Effector memory CD8-positive, alpha-beta T cell (primary cell): ENCODE measurements at places on chromosomes 11 and 22.

GRCh38 chr22:26665813-26666231, 8.4 kb downstream of the MIAT start:
- H3K27ac ChIP-seq = peak overlapping the region; percentile 93
- no peaks in the 10 kb centered on the region for H3K27me3 ChIP-seq
- H3K4me3 ChIP-seq = no peak overlapping the region

DNA sequence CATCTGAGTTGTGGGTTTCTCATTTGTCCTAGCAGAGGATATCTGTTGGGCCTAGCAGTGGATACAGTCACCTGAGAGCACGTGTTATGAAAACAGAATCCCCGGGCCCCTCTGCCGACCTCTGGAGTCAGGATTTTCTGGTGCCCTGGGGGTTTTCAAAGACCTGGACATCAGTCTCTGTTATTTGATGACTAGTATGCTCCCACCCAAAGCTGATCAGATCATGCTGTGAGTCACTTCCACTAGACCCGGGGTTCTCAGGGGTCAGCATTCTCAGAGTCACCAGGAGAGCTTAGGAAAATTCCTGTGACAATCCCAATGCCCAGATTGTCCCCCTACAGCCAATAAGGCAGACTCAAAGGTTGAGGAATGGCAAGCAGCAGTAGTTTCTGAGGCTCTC, 38.7 kb downstream of the KCNJ1 start:
- no peaks in the 10 kb centered on the region for H3K36me3 ChIP-seq
- H3K4me3 ChIP-seq = no peak overlapping the region
- peak overlapping the region; percentile 93 for H3K27ac ChIP-seq
- peaks cover 22% of the 10 kb centered on the region for H3K4me1 ChIP-seq
- no peak for DNase-seq

DNA sequence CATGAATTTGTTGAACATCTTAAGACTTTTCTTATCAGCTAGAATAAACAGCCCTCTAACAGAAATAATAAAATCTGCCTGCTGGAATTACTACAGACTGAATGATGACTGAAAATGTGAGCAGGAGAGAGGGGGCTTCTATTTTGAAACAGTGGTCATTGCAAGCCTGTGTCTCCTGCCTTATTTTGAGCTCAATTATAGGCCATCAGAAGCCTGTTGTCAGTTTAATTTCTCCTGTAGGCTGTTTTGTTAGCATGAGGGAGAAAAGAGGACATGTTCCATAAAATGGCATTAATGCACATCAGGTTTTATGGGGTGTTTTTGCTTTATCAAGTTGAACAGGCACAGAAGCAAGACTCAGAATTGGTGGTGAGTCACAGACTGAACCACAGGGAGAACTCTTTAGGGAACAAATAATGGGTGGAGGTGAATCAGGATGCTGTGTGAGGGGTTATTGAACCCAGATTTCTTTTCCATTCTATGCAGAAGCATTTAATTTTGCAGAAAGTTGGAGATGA, 129.1 kb downstream of the PARVA start:
- peaks cover 12% of the 10 kb centered on the region for H3K27me3 ChIP-seq
- no peak overlapping the region for H3K4me3 ChIP-seq
- no peak overlapping the region for H3K27ac ChIP-seq
- DNase-seq = no peak

GRCh38 chr11:36282926-36283325, 6.3 kb downstream of the COMMD9 start:
- no peaks in the 10 kb centered on the region for H3K27me3 ChIP-seq
- no peak overlapping the region for H3K4me3 ChIP-seq
- peaks cover 5% of the 10 kb centered on the region for H3K4me1 ChIP-seq
- peaks cover 21% of the 10 kb centered on the region for H3K36me3 ChIP-seq
- H3K27ac ChIP-seq = no peak overlapping the region

GRCh38 chr11:122149202-122149601, 33.2 kb upstream of the BLID start:
- no peaks in the 10 kb centered on the region for H3K36me3 ChIP-seq
- DNase-seq = no peak
- H3K4me1 ChIP-seq = no peaks in the 10 kb centered on the region
- H3K27me3 ChIP-seq = no peaks in the 10 kb centered on the region

DNA sequence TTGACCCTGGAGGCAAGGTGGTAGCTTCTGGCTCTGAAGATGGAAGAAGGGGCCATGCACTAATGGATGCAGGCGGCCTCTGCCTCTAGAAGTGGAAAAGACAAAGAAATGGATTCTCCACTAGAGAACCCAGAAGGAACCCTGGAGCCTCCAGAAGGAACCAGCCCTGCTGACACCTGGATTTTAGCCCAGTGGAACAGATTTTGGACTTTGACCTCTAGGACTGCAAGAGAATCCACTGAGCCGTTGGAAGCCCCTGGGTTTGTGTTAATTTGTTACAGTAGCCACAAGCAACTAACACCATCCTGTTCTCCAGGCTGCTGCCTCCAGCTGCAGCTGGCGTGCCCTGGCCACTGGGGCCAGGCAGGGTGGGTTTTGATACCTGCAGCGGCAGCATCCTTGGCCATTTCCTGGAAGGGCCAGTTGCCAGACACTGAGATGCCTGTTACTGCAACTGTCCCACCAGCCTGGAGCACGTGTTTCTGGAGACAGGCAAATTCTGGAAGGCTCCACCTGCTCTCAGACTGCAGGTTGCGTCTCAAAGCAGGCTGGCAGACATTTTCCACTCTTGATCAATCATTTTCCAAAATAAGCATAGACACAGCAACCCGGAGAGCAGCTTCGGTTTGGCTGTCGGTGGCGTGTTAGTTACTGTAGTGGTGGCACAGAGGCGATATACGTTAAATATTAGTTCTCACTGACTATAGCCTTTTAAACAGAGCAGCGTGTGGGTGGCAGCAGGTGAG, 76.8 kb upstream of the PARVG start:
- H3K27ac ChIP-seq = no peak overlapping the region
- H3K27me3 ChIP-seq = no peaks in the 10 kb centered on the region
- H3K4me3 ChIP-seq = no peak overlapping the region
- DNase-seq = no peak
- peaks cover 4% of the 10 kb centered on the region for H3K36me3 ChIP-seq

DNA sequence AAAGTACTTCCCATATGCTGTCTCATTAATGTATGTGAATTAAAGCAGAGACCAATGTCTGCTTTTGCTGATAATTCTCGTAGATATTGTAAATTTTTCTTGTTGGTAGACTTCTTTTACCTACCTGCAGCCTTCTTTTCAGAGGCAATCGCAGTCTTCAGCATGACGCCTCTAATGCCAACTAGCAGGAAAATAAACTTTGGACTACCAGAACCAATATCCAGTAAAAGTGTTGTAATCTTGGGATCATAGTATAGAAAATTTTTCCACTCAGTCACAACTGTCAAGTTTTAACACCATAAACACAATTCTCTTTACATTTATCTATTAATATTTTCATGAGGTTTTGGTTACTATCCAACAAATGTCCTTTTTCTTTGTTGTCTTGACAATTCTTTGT, 2.3 kb downstream of the DEPDC7 start:
- H3K27me3 ChIP-seq = peaks cover 36% of the 10 kb centered on the region
- H3K4me3 ChIP-seq = no peak overlapping the region
- DNase-seq = no peak
- peaks cover 6% of the 10 kb centered on the region for H3K4me1 ChIP-seq

DNA sequence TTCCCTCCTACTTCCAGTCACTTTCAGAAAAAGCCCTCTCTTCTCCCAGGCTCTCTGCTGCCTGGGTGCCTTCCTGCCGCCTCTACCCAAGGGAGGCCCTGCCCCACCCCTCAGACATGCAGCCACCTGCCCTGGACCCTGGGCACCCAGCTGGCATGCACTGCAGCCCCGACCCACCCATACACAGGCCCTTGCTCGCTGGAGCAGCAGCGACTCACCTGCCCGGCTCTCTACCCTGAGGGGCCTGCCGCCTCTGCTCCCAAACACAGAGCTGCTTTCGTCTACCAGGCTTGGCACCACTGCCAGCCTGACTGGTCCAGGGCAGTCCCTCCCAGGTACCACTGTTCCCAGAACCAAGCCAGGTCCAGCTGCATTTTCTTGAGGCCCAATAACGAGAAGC, 1.2 kb upstream of the TSSK2 start:
- H3K36me3 ChIP-seq = peaks cover 31% of the 10 kb centered on the region
- H3K27ac ChIP-seq = no peak overlapping the region
- H3K4me3 ChIP-seq = no peak overlapping the region
- H3K27me3 ChIP-seq = no peaks in the 10 kb centered on the region
- no peak for DNase-seq

DNA sequence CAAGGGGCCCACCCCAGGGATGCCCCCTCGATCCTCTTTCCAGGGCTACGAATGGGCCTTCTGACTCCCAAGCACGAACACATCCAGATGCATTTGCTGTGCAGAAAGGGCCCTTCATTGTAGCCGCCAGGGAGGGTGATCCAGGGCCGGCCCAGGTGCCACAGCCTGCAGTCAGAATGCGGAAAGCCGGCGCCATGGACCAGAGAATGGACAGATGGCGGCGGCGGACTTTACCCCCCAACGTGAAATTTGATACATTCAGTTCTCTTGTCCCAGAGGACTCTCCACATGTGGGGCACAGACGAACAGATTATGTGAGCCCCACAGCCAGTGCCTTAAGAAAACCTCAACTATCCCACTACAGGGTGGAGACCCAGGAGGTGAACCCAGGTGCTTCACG, 87.2 kb downstream of the KIAA1671 start:
- H3K4me3 ChIP-seq = no peak overlapping the region
- H3K36me3 ChIP-seq = no peaks in the 10 kb centered on the region
- peaks cover 19% of the 10 kb centered on the region for H3K27me3 ChIP-seq
- H3K4me1 ChIP-seq = no peaks in the 10 kb centered on the region
- H3K27ac ChIP-seq = no peak overlapping the region

DNA sequence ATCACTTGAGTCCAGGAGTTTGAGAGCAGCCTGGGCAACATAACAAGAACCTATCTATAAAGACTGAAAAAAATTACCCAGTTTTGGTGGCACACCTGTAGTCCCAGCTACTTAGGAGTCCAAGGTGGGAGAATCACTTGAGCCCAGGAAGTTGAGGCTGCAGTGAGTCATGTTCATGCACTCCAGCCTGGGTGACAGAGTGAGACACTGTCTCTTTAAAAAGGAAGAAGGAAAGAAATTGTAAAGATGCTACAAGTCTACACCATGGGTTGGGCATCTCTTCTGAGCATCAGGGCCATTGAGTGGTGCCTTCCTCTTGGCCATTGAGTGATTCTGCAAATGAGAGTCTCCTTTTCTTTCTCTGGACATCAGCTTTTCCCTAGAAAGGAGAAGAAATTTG, 15.7 kb upstream of the MTMR3 start:
- peaks cover 14% of the 10 kb centered on the region for H3K27me3 ChIP-seq
- H3K4me3 ChIP-seq = no peak overlapping the region
- DNase-seq = no peak

DNA sequence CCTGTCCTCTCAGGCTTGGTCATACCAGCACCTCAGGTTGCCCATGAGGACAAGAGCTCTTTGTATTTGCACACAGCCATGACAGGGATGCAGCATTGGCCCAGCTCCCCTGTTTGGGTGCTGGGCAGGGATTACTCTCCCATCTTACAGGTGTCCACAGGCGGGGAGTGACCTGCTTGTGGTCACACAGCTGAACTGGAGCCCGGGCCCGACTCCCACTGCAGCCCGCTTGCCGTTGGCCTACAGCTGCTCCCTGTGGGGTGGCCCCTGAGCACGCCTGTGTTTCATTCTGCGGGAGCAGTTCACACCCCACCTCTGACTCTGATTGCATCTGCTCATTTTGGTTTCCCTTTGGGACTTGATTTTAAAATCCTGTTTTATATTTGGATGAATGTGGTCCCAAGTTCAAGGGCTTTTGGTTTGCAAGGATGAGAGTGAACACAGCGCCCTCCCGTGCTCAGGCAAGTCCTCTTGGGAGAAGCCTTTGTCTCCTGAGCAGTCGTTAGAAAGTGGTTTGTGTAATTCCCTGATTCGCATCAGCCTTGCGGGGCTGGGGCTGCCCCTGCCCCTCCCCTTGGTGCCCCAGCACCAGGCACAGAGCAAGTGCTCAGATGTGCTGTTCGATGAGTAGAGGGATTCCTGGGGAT, 9.3 kb downstream of the PICK1 start:
- no peak for DNase-seq
- H3K4me3 ChIP-seq = no peak overlapping the region
- H3K36me3 ChIP-seq = peaks cover 41% of the 10 kb centered on the region
- no peak overlapping the region for H3K27ac ChIP-seq
- no peaks in the 10 kb centered on the region for H3K27me3 ChIP-seq

DNA sequence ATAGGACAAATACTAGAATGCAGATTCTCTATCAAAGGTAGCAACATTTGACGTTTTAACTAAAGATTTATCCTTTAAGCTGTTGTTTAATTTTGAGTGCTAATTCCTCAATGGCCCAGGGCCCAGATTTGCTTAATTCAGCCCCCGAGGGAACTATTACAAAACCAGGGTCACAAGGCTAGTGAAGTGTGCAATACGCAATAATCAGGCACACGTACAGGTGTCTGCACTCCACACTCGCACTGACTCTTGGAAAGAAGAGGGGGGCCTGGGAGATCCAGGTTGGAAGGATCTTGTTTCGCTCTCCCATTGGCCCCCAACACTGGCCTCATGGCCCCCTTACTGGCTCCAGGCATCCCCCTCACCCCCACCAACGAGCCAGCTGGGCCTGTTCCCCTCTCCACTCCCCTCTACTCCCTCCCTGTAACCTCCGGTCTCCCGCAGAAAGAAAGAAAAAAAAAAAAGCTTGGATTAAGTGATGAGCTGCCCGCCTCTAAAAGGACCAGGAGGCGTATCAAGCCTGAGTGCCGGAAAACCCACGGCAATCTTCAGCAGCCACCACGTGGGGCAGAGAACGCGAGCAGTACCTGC, 2.2 kb upstream of the KIRREL3 start:
- peaks cover 38% of the 10 kb centered on the region for H3K27me3 ChIP-seq
- H3K36me3 ChIP-seq = no peaks in the 10 kb centered on the region
- DNase-seq = no peak

DNA sequence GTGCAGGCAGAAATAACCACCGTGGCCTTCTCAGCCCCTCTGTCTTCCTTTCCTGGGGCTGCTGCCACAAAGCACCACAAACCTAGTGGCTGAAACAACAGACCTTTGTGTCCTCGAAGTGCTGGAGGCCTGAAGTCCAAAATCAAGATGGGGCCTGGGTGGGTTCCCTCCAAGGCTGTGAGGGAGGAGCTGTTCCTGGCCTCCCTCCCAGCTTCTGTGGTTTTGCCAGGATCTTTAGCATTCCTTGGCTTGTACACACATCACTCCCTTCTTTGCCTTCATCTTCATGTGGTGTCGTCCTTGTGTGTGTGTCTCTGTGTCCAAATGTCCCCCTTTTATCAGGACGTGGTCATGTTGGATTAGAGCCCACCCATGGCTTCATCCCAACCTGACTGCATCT, 29.0 kb upstream of the PARVG start:
- H3K27ac ChIP-seq = no peak overlapping the region
- no peaks in the 10 kb centered on the region for H3K27me3 ChIP-seq

DNA sequence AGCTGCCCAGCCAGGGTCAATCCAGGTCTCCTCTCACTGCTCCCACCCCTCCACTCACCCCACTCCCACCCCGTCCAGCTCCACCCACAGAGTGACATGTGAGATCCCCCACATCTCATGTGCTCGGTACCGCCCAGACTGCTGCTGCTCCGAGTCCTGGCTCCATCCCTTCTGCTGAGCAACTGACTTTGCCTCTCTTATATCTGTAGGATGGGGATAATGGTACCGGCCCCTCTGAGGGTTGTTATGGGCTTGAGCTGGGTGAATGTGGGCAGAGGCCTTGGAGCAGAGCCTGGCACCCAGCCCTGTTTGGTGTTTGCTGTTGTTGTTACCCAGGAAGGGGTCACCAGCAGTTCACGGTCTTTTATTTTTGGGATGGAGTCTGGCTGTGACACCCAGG, 77.0 kb downstream of the ST3GAL4 start:
- no peaks in the 10 kb centered on the region for H3K4me1 ChIP-seq
- no peak overlapping the region for H3K4me3 ChIP-seq
- DNase-seq = no peak

- H3K27ac ChIP-seq = no peak overlapping the region
- DNase-seq = no peak
- H3K4me3 ChIP-seq = no peak overlapping the region
These were observed 286.2 kb downstream of the GRM5 start for GRCh38 chr11:88779577-88779976.
